ENCODE measurements at places on chromosomes 3 and 15.

DNA sequence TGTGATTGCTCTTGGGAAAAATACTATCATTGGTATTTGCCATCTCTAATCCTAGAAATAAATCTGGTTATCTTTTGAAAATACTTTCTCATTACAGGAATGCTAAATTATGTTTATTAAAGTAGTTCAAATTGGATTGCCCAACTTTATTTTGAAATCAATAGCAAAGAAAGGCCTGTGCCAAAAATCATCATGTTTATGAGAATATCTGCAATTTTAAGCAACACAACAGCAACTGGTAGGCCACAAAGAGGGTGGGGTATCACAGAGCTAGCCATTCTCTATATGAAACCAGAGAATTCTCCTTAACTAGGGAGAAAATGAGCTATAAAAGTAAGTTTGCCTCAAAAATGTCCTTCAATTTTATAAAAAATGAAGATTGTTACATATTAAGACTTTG lies 11.9 kb upstream of the TM4SF19 start:
- no peak for DNase-seq

DNA sequence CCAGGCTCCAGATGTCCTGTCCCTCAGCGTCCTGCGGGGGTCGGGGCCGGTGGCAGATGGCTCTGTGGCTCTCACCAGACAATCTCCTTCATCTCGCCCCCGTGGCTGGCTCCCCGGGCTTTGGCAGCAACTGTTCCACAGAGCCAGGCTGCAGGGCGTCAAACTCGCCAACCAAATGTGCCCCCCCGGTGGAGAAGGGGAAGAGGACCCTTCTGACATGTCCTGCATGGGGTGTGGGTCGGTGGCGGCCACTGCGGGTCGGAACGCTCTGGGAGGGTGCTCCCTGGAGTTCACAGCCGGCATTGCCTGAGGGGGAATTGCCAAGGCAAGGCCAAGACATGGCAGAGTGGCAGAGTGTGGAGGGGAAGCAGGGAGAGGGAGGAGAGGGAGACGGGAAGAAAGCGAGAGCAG lies 36.0 kb downstream of the BDH1 start:
- no peak for DNase-seq

DNA sequence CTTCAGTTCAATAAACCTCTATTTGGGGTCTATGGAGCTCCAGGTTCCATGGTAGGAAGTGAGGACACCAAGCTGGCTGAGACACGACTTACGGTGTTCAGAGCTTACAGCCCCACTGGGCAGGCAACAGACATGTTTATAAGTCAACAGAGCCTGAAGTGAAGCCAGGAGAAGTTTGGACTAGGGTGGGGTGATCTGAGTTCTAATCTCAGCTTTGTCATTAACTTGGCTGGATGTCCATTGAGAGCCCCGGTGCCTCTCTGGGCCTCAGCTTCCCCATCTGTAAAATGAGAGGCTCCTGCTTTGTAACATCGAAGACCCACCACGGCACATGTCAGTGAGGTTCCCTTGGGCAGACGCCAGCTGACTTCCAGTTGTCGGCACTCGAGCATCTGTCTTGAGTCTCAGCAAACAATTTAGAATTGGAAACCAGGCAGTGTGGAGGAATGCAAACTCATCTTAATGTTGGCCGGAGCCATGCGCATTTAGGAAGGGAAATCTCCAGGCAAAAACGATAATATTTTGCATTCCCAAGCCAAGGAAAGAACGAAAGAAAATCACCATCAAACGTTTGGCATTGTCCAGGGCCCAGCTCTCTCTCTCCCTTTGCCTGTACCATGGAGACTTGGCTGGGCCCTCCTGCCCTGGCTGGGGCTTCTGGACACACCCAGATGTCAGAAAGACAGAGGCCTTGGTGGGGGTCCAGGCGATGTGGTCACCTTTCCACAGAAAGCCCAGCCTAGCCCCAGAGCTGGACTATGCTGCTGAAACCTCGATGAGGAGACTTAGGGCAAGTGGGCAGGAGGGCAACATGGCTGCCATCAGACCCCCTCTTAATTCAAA lies 18.4 kb downstream of the ITGA11 start:
- no peak for DNase-seq

DNA sequence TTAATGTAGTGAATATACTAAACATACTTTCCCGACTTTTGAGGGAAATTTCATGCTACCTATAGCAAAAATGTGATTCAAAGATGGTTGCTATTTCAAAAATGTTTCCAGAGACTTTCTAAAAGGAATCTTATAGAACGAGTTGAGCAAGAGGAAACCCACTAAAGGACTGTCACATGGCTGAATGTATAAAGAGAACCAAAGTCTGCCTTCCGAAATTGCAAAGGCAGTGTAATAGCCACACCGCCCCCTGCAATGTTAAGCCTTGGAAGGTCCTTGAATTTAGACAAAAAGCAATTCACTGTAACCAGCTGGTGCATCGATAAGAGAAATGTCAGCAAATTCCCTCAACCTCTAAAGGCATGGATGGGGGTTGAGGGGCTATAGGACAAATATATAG lies 142.8 kb downstream of the CHL1 start:
- DNase-seq, result no peak

DNA sequence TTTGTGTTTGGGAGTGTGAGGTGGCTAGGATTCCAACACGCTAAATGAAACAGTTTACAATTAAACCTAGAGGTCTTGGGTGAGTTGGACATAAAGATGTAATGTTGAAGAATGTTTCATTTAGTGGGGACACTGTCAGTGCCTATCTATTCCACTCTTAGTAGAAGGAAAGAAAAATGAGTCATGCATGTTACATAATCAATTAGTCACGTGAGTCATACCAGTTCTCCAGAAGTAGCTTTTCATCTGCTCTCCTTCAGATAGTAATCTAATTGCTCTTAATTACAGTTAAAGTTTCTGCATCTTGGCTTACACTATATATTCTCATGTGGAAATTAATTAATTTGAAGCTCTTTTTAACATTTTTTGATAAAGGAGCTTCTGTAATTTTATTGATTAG lies 115.7 kb upstream of the P2RY1 start:
- no peak for DNase-seq

- DNase-seq, result no peak
These were observed 50.7 kb upstream of the FOXB1 start for GRCh38 chr15:59953392-59953883.

- no peak for DNase-seq
These were observed 38.0 kb downstream of the SSR3 start for GRCh38 chr3:156516961-156517360.

DNA sequence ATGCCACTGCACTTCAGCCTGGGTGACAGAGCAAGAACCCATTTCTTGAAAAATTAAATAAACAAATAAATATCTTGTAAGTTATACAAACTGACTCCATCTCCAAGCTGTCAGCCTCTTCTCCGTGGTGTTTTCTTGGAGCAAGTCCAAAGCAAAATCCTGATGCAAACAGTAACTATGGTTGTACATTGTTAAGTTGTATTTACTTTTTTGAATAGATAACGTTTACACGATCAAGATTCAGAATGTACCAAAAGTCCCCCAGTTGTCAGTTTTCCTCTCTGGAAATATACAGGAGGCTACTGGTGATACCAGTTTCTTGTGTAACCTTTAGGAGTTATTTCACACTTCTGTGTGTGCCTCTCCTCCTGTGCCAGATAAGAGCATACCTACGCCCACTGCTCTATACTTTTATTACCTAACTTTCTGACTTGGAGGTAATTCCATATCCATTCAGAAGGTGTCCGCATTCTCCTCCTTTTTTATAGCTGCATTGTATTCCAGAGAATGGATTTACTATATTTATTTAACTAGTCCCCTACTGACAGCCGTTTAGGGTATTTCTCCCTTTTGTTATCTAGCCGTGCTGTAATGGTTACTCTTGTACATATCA lies 14.2 kb downstream of the CMTM7 start:
- no peak for DNase-seq

DNA sequence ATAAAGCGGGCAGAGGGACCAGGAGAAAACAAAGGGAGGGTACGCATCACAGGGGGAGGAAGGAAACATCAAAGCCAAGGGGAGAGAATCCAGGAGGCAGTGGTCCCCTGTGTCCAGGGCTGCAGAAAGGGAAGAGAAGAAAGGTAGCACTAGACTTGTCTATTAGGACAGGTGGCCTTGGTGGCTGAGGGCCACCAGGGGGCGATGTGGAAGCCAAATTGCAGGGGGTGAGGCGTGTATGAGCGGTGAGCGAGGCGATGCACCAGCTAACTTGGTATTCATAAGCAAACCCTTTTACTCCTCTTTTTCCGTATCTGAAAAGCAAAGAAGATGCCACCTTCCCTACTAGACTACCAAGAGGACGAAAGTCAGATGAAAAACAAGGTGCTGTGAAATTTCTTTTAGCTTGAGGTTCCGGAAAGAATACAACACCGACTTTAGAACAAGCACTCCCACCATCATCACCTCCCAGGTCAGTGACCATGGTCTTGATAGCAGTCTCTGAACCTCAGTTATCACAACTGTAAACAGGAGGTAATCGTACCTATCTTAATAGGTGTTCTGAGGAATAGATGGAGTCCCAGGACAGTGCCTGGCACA lies 654.4 kb upstream of the ADAMTS9 start:
- no peak for DNase-seq

GRCh38 chr3:84275532-84275931 lies 683.3 kb upstream of the CADM2 start:
- DNase-seq, result no peak

DNA sequence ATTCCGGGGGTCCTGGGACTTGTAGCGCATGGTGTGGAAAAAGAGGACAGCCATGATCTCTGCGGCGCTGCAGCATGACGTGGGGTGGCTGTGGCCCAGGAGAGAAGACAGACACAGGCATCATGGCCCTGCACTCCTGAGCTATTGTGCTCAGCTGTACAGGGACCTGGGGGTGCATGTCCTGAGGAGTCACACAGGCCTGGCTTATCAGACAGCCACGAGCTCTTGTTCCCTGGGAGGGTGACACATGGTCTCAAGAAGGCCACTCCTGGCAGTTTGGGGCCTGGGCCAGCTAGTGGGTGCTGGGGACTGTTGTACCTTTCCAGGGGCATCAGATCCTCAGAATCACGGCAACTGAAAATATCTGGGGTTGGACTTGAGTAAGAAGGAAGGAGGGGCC lies 13.7 kb downstream of the TKT start:
- DNase-seq, result no peak

DNA sequence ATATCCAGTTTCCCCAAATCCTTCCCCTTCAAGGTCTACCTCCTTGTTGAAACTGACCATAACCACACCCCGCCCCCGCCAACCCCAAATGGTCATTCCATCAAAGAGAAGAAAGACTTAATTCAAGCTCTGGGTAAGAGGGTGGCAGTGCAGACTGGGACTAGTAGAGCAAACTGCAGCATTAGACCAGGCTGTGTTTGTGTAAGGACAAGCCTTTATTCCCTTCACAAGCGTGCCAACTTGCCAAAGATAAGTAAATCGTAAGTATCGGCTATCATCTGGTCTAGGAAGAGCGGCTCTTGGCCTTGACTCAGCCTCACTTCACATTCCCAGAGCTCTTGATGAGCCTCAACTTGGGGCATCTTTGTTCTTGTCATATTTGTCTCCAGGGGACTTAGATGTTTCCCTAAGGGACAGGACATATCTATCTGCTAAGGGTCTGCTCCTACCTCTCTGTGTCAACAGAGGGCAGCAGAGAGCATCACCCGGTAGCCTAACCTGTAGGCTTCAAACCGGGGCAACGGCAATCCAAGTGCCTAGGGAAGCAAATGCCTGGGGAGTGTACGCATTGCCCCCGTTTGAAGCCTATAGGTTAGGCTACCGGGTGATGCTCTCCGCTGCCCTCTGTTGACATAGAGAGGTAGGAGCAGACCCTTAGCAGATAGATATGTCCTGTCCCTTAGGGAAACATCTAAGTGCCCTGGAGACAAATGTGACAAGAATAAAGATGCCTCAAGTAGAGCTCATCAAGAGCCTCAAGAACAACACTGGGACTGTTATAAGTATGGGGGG lies 8.9 kb upstream of the MAP3K13 start:
- DNase-seq, result peak; percentile 14

- DNase-seq, result no peak
These were observed 65.8 kb downstream of the MB21D2 start for GRCh38 chr3:192851821-192852372.

- no peak for DNase-seq
These were observed 20.6 kb downstream of the MYH15 start for GRCh38 chr3:108489776-108490175.

GRCh38 chr3:111485086-111485485 lies 56.9 kb upstream of the CD96 start:
- no peak for DNase-seq

- DNase-seq, result no peak
These were observed 50.1 kb downstream of the CMSS1 start for GRCh38 chr3:99867594-99868310.

GRCh38 chr3:100099621-100100020 lies 14.7 kb downstream of the FILIP1L start:
- DNase-seq, result no peak

GRCh38 chr3:120093119-120093910 lies 932 bp downstream of the GSK3B start:
- peak; percentile 4 for DNase-seq

DNA sequence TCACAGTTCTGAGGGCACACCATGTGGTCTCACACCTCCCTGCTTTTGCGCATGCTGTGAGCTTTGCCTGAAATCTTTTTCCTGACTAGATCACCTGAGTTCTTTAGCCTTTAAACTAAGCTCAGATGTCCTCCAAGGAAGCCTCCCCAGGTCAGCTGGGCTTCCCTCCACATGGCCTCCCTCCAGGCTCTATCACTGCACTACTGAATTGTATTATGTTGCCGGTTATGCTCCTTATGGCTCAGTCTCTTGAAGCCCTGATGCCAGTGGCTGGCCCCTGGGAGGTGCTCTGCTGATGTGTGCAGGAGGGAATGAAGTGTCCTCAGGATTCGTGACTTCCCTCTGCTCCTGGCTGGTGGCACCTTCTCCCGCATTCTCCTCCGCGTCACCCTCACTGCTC lies 93.3 kb upstream of the BLM start:
- DNase-seq, result no peak

DNA sequence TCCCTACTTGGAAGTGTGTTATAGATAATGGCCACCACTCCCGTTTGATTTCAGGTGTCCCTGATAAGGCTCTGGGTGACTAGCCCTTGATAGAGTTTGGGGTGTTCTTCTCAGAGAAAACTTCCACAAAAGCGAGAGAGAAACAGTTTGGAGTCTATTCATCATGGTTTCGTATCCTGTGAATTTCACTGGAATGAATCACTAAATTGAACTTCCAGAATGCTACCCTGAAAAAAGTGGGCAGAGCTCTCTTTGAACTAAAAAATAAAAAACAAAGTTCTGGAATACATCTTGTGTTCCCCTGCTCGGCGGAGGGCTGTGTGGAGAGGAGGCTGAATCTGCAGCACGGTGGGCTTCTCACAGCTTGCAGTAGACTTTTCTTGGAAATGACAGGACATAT lies 52.8 kb upstream of the FAM98B start:
- DNase-seq, result no peak

DNA sequence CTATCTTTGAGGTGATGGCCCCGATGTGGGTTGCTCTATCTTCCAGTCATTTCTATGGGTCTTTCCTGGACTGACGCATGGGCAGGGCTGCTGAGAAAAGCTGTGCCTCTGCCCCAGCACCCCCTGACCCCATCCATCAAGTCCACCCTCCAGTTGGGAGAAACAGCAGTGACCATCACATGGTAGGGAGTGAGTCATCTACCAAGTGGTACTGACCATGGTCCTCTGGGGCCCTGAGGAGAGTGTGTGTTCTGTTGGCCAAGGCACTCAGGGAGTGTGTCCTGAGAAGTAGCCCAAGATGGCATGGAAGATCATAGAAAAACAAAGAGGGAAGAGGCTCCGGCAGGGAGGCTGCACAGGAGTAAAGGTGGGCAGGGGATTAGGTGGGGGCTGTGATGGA lies 1.6 kb upstream of the DNAH1 start:
- no peak for DNase-seq
